ENCODE measurements at places on chromosomes 2 and 18.

DNA sequence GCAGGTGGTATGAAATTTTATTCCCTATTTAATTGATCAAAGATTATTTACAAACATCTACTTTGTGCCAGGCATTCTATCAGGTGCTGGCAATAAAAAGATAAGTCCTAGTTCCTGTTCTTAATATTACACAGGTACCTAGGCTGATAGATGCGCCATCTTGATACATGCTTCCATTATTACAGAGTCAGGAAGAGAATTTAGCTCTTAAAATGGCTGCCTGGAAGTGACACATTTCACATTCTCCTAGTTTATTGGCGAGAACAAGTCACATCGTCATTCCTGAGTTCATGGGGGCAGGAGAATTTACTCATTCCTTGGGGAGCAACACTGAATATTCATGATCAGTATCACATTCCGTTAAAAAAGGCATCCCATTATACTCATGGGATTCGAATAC, 1.1 kb upstream of the DARS1 start:
- DNase-seq: no peak

GRCh38 chr2:55026202-55026601, 24.0 kb downstream of the RTN4 start:
- no peak for DNase-seq

DNA sequence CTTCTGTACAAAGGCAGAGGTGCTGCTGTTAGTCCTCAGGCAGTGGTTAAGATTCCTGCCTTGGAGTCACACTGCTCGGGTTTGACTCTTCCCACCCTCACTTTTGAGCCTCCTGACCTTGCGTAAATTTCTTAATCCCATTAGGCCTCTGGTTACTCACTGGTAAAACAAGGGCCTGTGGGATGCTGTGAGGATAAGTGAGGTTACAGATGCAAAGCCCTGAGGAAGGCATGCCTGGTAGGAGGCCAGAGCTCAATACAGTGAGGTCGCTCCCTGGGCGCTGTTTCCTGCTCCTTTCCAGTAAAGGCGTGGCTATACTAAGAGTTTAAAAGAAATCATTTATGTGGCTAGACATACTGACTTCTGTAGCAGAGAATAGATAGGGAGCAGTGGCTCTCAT, 127.5 kb upstream of the TMEM200C start:
- no peak for DNase-seq

DNA sequence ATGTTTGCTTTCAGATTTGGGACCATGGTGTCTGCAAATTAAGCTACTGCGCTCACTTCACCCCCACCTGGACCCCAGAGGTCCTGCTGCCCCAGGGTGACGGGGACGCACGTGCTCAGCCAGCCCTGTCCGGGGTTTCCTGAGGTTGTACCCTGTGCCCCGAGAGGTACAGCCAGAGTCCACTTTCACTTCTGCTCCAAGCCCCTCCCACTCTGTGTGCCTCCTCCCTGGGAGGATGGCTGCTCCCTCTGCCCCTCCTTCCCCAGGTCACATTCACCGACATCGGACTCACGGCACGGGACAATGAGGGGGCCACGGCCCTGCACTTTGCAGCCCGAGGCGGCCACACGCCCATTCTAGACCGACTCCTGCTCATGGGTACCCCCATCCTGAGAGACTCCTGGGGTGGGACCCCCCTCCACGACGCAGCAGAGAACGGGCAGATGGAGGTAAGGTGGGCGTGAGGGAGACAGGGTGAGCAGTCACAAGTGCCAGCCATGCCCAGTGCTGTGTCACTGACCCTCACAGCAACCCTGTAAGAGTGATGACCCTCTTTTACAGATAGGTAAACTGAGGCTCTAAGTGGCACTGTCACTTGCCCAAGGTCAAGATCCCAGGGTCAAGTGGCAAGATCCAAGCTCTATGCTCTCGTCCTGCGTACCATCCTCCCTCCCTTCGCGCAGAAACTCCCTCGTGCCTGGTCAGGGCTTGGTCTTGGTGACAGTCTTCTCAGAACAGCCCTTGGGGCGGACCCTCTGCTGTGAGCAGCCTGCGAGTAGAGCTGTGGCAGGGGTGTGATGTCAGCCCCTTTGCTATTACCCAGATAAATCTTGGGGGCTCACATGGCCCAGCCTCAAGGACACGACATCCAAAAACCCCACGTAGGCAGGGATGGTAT, 7.6 kb downstream of the ESPNL start:
- DNase-seq: no peak

- no peak for DNase-seq
Observed at GRCh38 chr18:63111671-63112402, 207.7 kb downstream of the BCL2 start.

DNA sequence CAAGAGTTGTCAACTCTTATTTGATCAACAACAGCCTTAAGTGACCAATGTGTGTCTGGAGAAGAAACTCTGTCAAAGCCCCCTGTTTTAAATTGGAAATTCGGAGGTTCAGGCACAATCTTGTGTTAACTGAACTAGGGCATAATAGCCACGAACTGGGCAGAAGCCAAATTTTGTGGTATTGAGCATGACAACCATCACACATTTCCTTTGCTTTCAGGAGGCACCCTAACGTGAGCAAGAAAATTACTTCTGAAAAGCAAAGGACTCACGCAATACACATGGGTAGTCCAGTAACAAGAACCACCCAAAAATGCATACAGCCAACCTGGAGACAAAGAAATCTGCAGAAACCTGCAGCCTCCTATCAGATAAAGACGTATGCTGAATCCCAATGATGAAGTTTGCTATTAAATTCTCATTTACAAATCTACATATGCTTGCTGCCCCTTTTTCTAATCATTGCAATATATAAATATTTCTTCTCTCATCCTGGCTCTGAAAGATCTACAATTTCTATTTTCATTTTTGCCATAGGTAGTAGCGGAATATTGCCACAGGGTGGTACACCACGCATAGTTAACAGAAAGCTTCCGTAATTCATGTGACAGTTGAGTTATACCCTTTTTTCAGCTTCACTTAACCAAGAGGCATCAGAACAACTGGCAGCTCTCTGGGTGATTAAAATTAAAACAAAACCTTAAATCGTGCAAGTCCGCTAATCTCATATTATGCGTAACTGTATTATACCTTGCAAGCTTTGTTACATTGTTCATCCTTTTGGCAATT, 495.8 kb downstream of the NRXN1 start:
- DNase-seq: no peak

GRCh38 chr2:185502351-185502750, 236.3 kb upstream of the FSIP2 start:
- no peak for DNase-seq

DNA sequence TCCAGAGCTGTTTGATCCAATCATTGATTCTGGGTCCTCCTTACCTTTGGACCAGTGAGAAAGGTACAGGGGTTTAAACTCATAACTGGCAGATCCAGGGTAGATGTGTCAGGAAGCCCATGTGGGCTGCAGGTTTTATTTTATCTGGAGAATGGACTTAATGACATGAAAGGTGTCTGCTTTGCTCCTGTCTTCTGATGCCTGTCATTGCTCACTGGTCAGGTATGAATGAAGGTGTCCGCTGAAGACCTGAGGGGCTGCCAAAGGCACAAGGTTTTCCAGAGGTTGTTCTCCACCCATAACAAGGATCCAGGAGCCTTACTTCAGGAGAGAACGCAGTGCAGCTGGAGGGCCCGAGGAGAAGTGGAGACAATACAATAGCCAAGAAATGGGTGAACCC, 74.2 kb downstream of the CHRNA1 start:
- no peak for DNase-seq

DNA sequence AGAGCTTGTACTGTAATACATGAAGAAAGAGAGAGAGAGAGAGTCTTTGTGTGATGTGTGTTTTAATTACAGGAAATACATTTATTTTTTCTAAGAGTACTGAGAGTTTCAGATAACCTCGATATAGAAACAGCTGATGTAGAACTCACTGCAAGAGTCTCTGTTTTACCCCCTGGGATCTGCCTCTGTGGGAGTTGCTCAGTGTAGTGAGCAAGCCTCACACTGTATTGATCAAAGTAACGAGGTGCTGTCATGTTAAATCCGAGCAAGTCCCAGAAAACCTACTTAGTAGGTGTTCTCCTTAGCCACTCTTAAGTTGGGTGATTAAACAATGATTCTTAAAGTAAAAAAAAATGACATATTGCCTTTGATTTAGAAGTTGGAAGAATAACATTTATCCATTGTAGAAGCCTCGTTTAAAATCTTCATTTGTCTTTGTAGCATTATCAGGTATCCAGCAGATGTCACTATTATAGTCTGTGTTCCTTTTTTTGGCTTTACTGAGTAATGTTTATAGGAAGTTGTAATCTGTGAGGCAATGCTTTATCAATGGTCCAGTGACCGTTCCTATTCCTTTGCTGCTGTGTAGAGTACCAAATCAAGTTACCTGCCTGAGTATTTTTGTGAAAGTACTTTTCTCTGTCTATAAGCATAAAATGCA, 219.0 kb downstream of the MYO3B start:
- DNase-seq: no peak

GRCh38 chr2:158501301-158501700, 44.5 kb downstream of the PKP4 start:
- DNase-seq: no peak

GRCh38 chr2:9941196-9941995, 10.1 kb upstream of the GRHL1 start:
- no peak for DNase-seq

GRCh38 chr2:143204062-143204461, 74.8 kb downstream of the ARHGAP15 start:
- no peak for DNase-seq

DNA sequence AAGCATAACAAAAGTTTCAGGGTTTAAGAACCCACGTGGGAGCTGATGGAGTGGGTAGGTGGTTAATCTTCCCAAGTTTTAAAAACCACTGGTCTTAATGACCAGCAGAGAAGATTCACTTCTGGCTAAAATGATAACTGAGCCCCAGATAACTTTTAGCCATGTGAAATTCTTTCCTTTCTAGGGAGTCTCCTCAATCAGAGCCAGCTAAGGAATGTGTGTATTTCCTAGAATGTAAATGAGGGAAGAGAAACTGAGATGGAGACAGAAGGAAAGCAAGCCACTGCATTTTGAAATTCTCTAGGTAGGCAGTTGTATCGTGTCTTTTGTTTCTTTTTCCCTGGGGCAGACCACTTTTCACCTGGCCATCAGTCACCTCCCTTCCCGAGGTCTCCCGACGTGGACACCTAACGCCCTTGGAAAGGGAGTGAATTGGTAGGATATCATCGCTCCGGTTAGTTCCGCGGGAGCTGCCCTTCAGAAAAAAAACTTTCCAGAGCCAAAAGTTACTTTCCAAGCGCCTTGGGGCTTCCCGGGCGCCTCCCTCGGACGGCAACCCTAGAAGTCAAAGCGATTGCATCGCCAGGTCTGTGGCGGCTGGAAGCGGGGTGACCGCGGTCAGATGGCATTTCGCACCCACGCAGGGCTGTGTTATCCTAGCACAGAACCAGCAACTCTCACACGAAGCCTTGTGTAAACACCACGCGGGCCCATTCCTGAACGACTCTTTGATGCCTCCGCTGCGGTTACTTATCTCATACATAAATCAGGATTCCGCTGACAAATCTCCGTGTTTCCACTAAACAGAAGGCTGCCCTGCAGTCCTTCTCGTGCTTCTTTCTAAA, 1.3 kb downstream of the COLEC12 start:
- DNase-seq: no peak

- no peak for DNase-seq
Observed at GRCh38 chr2:4412637-4413187, 709.3 kb downstream of the DCDC2C start.

- no peak for DNase-seq
Observed at GRCh38 chr2:168130346-168130745, 117.0 kb downstream of the STK39 start.

- DNase-seq: no peak
Observed at GRCh38 chr2:241641631-241642030, 4.1 kb downstream of the ATG4B start.

DNA sequence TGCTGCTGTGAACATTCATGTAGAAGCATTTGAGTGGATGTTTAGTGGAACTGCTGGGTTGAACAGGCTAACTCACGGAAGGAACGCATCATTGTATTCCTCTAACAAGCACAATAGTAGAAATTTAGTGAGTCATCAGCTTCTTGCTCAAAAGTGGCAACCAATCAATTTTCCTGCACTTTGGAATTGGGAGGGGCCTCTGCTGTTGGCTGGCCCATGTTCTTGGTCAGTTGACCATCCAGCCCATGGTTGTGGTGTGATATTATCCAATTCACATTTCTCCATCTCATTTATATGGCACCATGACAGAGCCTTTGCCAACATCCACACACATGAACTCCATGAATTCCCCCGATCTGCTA, 95.0 kb downstream of the TNFRSF11A start:
- DNase-seq: no peak

GRCh38 chr2:190879474-190880377, 895 bp upstream of the GLS start:
- DNase-seq: no peak

DNA sequence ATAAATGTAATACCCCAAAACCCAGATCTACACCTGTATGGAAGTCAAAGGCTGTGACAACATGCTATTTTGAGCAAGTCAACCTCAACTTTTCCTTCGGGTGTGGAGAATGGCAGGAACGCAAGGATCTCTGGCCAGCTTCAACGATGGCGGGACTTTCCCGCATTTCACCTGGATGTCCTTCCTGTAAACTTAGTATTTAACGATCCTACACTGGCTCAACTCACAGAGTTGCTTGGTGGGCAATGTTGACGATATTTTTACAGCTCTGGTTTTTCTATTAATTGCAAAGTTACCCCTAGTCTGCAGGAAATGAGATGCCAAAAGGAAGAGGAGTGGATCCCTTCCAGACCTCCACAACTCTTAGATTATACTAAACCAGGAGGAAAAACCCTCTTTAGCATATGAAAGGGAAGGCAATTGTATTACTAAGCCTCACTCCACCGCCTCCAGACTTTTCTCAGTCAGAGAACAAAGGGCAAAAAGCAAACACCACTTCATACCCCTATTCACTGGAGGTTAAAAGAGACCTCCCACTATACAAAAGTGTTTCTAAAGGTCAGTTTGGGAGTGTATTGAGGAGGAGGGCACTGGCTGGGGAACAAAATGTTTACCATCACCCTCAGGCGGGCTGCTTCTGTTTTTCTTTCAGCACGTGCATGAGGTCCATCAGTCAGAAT, 56.5 kb upstream of the ACVR1 start:
- no peak for DNase-seq

DNA sequence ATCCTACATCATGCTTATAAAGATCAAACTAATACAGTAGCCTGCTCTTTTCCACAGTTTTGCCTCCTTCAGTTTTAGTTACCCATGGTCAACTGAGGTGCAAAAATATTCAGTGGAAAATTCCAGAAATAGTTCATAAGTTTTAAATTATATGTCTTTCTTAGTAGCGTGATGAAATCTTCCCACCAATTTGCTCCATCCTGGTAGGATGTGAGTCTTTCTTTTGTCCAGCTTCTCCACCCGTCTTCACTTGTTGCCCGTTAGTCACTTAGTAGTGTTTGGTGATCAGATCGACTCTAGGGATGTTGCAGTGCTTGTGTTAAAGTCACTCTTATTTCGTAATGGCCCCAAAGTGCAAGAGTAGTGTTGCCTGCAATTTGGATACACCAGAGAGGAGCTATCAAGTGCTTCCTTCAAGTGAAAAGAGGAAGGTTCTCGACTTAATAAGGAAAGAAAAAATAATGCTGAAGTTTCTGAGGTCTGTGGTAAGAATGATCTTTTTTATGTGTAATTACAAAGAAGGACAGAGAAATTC, 57.0 kb downstream of the CEP192 start:
- DNase-seq: no peak

Measured in NCI-H1930 (cell line).